M059J (cell line): ENCODE measurements at places on chromosomes 4 and X. TPM values are rescaled to one million over a fixed set of nuclear protein-coding genes. Genes with fewer than 3 reads are reported as not detected.

Gene OTUD6A
- total RNA-seq, result not detected in 2 replicates

Gene TBC1D14
- total RNA-seq, result 16.2 and 22.4 TPM in 2 replicates

Gene TSPAN7
- total RNA-seq, result not detected in 2 replicates

Gene ANK2
- 0.27 TPM in 2 replicates for total RNA-seq

Gene MAGEA2
- 0.94 and 1.7 TPM in 2 replicates for total RNA-seq
